ENCODE measurements at places on chromosomes 5 and 9.

- no peak for DNase-seq
These were observed 143.9 kb downstream of the AOPEP start for GRCh38 chr9:94870465-94870792.

- no peak for DNase-seq
These were observed 155.3 kb downstream of the MACROH2A1 start for GRCh38 chr5:135243556-135244285.

DNA sequence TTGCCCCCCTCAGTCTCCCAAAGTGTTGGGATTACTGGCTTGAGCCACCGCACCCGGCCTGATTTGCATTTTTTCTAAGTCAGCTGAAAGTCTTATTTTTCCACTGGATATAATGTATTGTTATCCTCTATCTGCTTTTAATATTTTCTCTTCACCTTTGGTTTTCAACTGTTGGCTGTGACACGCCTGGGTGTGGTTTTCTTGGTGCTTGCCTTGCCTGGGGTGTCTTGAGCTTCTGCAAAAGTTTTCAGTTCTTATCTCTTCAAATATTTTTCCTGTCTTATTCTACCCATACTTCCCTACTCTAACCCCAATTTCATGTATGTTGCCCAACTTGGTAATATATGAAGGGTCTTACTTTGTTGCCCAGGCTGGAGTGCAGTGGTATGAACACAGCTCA, 4.3 kb upstream of the MXD3 start:
- no peak for DNase-seq

DNA sequence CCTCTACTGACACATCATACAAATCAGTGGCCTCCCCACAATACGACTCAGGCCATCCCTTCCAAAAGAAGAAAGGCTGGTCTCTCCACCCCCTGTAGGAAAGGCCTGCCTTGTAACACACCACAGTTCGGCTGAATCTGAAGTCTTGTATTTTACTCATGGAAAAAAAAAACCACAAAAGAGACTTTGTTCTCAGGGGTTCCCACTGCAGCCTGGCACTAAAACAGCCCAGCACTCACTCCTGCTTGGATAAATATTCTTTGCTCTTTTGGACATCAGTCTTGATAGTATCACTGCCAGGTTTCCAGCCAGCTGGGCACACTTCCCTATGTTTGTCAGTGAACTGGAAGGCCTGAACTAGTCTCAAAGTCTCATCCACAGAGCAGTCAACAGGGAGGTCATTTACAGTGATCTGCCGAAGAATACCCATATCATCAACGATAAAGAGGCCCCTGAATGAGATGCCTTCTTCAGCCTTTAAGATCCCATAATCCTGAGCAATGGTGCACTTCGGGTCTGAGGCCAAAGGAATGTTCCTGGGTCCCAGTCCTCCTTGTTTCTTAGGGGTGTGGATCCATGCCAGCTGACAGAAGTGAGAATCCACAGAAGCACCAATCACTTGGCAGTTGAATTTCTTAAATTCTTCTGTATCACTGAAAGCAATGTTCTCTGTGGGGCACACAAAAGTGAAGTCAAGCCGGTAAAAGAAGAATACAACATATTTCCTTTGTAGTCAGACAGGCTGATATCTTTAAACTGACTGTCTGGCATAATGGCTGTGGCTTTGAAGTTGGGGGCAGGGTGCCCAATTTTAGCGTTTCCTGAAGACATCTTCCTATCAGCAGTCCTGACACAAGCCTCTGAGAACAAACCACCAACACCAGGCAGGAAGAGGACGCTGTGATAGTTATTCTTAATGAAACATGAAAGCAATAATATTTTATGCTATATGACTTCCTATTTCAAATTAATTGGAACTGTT, 198.1 kb downstream of the LURAP1L start:
- no peak for DNase-seq

DNA sequence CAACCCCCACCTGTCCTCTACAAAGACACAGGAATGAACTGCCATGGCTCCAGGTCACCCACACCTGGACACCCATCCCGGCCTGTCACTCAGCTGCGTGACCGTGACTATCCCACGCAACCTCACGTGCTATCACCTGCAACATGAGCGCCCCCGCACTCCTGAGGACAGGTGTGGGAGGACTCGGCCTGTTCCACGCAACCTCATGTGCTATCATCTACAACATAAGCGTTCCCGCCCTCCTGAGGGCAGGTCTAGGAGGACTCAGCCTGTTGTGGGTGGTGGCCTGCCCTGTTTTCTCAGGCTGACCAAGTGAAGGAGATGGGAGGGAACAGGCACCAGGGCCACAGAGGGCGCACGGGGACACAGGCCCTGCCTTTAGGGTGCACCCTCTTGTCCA, 4.1 kb downstream of the QSOX2 start:
- DNase-seq, result no peak

- DNase-seq, result no peak
These were observed 48.2 kb downstream of the HMHB1 start for GRCh38 chr5:143860211-143860610.

GRCh38 chr9:27645161-27645840, 72.0 kb upstream of the C9orf72 start:
- DNase-seq, result no peak

DNA sequence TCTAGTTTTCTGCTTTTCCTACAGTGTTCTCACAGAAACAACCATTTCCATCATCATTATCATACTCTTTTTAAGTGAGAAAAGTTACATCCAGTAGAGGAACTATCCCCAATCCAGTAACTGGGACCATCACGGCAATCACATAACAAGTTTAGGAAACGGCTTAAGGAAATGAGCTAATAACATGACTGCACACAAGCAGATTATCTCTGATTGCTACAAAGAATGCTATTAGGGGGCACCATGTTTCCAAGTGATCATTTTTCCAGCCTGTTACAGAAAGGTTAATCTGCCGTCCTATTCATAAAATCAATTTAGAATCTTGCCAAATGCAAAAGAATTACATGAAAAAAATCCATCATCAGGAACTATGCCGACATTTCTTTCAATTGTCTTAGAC, 94.6 kb downstream of the EFNA5 start:
- no peak for DNase-seq

DNA sequence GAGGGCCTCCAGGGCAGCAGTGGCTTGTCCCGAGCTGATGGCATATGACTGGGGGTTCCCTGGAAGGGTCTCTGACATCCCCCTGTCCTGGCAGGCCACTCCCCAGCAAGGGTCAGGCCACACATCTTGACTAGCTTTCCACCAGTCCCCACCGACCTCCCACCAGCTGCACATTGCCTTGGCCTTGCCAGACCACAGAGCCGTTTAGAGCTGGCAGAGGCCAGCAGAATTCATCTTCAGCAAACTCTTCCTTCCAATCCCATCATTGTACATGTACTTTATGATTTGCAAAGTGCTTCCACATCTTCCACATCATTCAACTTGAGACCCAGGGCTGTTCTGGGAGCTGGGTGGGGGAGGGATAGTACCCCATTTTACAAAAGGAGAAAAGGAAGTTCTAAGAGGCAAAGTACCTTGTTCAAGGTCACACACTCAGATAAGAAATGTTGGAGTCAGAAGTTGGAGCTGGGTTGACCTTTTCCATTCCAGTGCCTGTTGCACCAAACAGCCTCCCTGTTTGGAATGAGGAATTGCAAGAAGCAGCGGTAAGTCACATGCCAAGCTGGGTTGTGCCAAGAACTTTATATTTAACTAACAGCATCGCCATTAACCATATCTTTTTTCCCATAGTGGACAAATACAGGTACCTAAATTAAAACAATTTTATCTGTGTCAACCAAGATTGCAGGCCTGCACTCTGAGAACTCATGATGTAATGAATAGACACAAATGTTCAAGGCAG, 25.8 kb upstream of the COL15A1 start:
- DNase-seq, result no peak

DNA sequence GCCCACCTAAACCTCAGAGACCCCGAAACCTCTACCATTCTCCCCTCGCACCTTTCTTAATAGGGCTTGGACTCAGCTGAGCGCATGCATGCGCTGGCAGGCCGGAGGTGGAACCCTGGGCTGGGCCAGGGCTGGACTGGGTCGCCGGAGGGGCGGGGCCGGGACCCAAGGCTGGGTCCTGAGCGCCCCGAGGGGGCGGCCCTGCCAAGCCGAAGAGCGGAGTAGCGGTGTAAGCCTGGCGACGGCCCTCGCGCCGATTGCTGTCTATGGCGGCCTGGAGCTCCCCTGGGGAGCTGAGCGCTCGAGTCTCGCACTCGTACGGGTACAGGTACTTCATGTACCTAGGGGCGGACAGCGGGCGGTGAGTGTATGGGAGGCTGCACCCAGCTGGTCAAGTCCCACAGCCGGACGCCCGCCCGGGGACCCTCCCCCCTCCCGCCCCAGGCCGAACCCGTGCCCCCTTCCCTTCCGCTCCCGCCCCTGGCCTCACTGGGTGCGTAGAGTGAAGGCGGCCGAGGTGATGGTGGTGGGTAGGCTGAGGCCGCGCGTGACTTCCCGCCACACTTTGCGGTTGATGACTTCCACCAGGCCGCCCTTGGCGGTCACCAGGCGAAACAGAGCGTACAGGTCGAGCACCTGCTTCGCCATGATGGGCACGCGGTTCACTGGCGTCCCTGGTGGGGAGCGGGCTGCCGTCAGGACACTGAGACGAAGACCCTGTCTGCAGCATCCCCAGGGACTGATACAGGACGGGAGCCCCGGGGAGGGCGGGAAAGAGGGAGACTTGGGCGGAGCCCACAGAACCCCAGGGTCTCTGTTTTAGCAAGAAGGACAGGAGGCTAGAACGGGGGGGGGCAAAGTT, 3.3 kb upstream of the DCTN3 start:
- no peak for DNase-seq

DNA sequence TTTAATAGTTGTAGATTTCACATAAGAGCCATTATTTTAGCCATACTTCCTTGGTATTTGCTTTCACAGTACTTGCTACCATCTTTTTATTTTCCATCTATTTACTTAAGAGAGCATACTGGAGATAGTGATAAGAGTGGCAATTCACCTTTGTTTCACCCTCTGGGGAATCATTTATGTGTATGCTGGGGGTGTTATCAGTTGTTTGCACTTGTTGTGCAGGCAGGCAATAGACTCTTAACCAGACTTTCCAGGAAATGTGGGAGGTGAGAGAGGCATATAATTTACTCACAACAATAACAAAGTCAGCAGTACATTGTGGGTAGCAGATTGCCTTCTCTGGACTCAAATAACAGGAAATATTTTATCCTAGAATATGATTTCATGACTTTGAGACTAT, 1018.3 kb downstream of the CDH12 start:
- DNase-seq, result no peak

DNA sequence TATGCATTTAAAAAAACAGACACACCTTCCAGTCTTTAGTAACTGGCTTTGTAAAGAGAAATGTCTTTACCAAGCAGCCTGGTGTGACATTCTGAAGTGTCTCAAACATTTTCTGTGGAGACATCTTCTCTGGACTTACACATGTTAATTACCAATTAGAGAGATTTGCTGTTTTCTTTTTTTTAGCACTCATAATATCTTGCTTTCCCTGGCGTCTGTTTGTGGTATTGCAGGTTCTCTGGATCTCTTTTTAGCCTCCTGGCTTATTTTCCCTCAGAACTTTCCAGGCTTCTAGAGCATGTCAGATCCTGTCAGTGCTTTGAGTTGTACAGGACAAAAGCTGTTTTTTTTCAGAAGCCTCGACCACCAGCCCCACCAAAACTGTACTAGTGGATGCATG, 92.5 kb downstream of the MSX2 start:
- no peak for DNase-seq

Measured in iPS DF 19.7 (cell line).